ENCODE measurements at places on chromosomes 11 and 22. TPM values are rescaled to one million over a fixed set of nuclear protein-coding genes. Genes with fewer than 3 reads are reported as not detected.

Gene CFAP300
- total RNA-seq = 9.7 TPM

Gene GRAP2
- 7.9 TPM for total RNA-seq

Gene BIRC2
- total RNA-seq = 44.4 TPM

Gene SMC1B
- 0.21 TPM for total RNA-seq

Gene OR56A1
- total RNA-seq = 0.05 TPM

Gene GNAZ
- 10.7 TPM for total RNA-seq

Gene PGA3
- total RNA-seq = not detected

Gene SELENOH
- 111 TPM for total RNA-seq

Gene ISX
- total RNA-seq = not detected

Gene TSPAN32
- total RNA-seq = 4.3 TPM

Gene PKDREJ
- 0.13 TPM for total RNA-seq

Gene PHF21B
- total RNA-seq = 3.9 TPM

Gene NUP50
- 71.0 TPM for total RNA-seq

Gene ABTB2
- total RNA-seq = 4.7 TPM

Gene AQP11
- total RNA-seq = 0.34 TPM

Gene LRRC4C
- 3.6 TPM for total RNA-seq

Gene APLP2
- total RNA-seq = 318 TPM

Gene ANO1
- 75.5 TPM for total RNA-seq

Gene OR6Q1
- not detected for total RNA-seq

Gene AIFM3
- 15.4 TPM for total RNA-seq

Gene CEP126
- 8.1 TPM for total RNA-seq

Gene OR52N1
- total RNA-seq = 0.26 TPM

Data from ureter (tissue), 1 donor.